ELF-1 (cell line): ENCODE measurements at places on chromosomes 7 and 10.
A peak's percentile ranks its signal among the peaks of the same experiment; 100 is the strongest.

DNA sequence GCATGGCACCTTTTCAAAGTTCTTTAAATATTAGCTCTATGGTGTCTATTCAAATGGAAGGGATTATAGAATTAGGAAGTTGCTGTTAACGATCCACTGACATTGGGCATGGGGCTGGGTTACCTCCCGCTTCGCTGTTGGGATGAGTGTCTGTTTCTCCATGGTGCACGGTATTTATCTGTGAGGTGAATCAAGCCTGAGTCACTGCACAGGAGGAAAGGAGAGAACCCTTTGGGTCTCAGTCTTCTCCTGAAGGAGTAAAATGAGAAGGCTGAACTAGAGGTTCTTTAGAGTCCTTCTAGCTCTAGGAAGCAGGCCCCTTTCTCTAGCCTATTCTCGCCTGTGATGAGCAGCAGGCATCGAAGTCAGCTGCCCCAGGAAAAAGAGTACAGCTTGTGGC, 7.3 kb downstream of the JCAD start:
- no peak for DNase-seq

GRCh38 chr10:51892965-51893658, 193.7 kb upstream of the CSTF2T start:
- peak; percentile 19 for DNase-seq

GRCh38 chr10:92208157-92208720, 82.6 kb downstream of the CPEB3 start:
- no peak for DNase-seq

GRCh38 chr10:13899941-13900340, 313.2 kb downstream of the PRPF18 start:
- DNase-seq, result no peak

DNA sequence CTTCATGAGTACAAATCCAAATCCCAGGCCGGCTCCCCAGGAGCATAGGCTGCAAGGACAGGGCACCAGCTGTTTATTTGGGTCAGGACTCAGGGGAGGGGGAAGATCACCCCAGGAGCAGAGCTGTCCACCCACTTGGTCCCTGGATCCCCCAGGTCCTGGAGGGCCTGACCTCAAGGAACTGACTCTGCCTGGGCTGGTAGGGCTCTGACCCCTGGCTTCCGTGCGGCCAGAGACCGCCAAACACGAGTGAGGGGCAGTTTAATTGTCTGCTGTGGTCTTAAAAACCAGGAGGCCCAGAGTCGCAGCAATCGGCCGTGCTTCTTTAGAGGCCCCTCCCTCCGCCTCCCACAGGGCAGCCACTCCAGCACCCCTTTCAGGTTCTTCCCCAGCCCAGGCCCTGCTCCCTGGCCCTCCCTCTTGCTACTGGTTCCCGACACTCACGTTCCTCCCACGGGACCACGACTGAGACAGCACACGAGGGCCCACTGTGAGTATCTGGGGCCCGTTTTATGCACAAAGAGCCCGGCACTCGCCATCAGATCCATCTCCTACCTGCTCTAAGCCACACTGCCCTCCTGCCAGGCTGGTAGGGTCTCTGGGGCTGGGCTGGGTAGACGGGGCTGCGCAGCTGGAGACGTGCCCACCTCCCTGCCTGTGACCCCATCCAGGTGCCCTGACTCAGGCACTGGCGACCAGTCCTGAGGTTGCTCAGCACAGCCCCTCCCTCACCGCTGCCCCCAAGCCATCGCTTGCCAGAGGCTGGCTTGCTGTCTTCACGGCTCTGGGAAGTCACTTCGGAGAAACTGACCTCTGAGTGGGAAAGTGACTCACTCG, 30.0 kb upstream of the CFAP46 start:
- no peak for DNase-seq

DNA sequence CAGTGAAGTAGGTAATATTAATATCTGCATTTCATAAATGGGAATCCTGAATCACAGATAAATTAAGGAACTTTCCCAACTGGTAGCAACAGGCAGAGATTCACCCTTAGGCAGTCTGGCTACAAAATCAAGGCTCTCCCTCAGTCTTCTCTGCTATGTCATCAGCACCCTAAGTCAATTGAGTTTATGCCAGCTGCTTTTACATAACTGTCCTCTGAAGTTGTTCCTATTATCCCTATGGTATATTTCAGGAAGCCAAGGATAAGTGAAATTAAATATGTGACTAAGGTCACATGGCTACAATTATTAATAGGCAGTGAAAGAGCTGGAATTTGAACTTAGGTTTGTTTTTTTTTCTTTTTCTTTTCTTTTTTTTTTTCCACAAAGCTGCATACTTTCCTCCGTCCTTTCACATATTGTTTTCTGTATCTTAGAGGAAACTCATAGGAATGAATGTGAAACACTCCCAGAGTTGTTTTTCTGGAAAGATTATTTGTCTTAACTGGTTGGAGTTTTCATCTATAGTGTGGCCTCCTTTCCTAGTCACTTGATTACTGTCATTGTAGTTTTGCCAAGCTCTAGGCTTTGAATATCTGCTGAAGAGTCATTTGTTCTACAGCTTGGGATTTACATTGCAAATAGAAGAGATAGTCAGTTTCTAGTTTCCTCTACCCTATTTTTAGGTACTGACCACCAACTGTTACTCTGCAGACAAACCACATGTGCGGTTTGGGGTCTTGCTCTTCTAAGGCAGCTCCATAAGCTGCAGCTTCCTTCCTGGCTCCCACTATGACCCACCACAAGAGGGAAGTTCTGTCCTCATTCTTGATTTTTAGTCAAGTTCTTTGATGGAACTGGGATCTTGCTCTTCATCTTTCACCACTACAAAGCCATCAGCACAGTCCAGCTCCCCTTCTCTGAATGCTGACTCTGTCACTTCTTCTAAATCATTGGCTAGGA, 338.0 kb upstream of the KIAA1217 start:
- DNase-seq, result no peak

DNA sequence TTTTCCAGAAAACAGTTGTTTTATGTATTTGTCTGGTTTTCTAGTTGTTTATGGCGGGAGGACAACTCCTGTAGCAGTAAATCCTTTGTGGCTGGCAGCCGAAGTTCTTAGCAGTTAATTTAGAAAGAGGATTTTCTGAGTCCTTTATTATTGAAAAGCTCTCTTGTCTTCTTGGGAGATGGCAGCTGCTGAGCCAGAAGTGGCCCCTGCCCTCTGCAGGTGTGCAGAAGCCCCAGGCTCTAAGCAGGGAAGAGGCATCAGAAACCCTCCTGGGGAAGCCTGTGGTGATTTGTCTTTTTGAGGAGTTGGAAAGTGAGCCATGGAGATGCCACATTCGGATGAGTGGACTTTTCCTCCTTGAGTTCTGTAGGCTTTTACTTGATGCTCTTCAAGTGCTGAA, 106.3 kb downstream of the GLRX3 start:
- no peak for DNase-seq

DNA sequence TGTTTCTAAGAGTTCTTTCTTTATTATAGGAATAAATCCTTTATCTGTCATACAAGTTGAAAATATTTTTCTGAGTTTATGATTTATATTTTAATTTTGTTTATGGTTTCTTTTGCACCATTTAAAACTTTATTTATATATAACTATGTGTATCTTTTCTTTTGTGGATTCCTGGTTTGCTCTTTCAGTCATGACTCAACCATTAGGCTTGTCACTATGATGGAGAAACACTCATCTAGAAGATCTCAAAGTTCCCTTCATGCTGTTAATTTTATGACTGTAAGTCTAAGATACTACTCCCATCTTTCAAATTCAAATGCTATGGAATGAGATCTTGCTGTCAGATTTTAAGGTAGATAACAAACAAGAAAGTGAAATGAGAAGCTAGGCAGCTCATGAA, 199.5 kb downstream of the INHBA start:
- DNase-seq, result no peak

- no peak for DNase-seq
These were observed 108.6 kb upstream of the ABI1 start for GRCh38 chr10:26969145-26969926.

GRCh38 chr7:47479821-47480575, 101.9 kb downstream of the TNS3 start:
- DNase-seq, result no peak

GRCh38 chr7:29606830-29607229, 43.2 kb downstream of the PRR15 start:
- no peak for DNase-seq

GRCh38 chr10:95464280-95464679, 96.9 kb downstream of the SORBS1 start:
- no peak for DNase-seq

DNA sequence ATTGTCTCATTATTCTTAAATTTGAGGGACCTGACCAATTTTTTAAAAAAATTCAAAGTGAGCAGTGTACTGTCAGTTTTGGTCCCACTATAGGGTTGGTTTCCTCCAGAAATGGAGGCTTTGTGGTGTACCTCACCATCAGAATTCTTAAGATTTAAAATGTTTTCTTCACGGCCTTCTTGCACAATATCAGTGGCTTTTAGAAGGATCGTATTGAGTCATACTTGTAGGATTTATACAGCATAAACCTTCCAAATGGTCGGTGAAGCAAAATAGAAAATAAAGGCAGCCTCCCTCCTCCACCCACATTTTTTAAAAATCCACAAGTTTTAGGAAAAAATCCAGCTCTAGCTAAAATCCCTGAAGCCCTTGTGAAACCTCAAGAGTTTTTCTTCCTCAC, 126.4 kb downstream of the RNLS start:
- DNase-seq, result no peak

- no peak for DNase-seq
These were observed 10.2 kb downstream of the PKD2L1 start for GRCh38 chr10:100319707-100320402.

- no peak for DNase-seq
These were observed 561.7 kb upstream of the POM121L12 start for GRCh38 chr7:52473756-52474155.

DNA sequence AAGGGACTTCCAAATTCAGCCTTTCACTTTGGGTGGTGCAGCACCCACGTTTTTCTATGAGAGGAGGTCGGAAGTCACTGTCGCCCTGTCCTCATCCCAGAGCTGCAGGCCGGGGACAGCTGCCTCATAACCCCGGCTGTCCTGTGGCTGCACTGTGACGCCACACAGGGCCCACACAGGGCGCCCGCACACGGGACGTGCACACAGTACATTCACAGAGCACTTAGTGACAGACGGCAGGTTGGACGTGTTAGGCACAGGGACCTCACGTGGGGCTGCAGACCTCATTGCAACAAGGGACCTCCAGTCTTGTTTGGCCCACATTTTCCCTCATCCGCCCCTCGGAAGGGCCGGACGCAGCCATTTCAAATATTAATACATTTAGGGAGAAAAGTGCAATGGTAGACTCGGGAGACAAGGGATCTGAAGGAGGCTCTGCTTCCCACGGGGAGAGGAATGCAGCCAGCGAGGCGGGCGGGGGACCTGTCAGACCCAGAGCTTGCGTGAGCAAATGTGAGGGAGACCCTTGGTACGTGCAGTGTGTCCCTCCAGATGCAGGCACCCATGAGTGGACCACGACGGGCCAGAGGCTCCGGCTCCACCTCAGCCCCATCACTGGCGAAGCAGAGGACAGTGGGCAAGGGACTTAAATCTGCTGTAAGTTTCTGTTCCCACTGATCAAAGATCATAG, 86.7 kb downstream of the VOPP1 start:
- no peak for DNase-seq

GRCh38 chr7:96667026-96667425, 42.6 kb downstream of the SEM1 start:
- no peak for DNase-seq

DNA sequence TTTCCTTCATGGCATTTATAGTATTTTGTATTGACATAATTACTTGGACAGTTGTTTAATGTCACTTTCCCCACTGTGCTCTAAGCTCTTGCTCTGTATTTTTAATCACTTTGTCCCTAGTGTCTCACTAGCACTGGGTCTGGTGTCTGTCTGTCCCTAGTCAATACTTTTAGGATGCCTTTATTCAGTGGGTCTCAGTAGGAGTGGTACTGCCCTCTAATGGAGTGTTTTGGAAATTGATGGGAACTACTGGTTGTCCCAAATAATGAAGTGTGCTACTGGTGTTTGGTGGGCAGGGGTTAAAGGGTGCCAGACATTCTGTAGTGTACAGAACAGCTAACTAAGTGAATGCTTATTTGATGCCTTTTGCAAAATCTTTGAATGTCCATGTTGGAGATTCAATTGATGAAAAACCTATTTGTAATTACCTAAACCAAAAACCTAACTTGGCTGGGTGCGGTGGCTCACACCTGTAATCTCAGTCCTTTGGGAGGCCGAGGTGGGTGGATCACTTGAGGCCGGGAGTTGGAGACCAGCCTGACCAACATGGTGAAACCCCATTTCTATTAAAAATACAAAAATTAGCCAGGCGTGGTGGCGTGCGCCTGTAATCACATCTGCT, 33.3 kb downstream of the CDK14 start:
- DNase-seq, result peak; percentile 64

GRCh38 chr10:102819054-102819453, 18.2 kb downstream of the CYP17A1 start:
- peak; percentile 92 for DNase-seq

GRCh38 chr7:728602-729001, 1.5 kb upstream of the PRKAR1B start:
- no peak for DNase-seq

DNA sequence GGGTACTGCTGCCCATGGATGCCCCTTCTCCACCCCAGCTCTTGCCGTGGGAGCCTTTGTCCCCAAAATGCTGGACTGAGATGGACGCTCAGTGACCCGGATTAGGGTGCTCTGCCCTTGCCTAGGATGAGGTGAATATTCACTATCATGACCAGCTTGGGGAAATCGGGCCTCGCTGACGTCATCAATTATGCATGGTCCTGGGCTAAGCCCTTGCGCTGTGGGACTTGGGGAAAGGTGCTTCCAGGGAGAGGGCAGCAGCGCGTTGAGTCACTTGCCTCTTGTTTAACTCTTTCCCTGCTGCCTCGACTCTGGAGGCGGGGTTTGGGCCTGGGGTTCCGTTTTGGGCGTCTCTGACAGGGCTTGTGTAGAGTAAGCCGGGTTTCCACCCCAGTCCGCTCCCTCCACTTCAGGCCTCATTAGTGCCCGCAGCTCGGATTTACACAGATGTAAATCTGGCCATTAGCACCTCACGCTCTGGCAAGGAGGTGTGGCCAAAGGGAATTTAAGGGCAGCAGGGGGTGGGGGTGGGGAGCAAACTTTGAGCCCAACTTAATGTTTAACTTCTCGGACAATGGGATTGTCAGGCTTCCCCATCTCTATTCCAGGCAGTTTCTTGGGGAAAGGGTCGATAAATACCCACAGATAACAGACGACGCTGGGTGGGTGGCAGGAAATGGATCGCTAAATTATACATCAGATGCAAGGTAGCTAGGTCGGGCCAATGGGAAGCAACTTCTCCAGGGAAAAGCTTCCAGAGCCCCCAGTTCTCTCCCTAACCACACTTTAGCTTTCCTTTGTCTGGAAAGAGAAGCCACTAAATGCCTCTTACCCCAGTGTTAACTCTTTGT, 51.3 kb upstream of the TCF7L2 start:
- peak; percentile 92 for DNase-seq

DNA sequence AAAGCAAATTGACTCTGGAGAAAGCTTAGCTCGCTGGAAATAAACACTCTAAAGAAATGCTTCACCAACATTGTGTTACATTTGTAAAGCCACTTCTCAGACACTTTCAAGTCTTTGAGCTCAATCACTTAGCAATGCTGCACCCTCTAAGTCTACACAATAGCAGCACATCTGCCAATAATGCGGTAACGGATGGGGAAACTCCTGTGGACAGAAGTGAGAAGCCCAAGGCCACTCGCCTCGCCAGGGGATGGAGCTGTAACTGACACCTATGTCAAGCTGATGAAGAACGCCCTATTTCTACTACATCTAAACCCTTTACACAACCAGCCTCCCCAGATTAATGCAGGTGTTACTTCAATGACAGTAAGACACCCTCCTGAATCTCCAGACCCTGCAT, 167.7 kb downstream of the SFMBT2 start:
- DNase-seq, result no peak

GRCh38 chr10:28179006-28179742, 123.7 kb downstream of the MPP7 start:
- no peak for DNase-seq

GRCh38 chr10:80132299-80133139, at the start of gene PLAC9:
Gene PLAC9, plus strand, starts transcription at chr10:80132730. Its CDS starts 33 bp downstream, at chr10:80132763.
- DNase-seq, result peak; percentile 55
